ENCODE measurements at places on chromosomes 12 and 14.
A peak's percentile ranks its signal among the peaks of the same experiment; 100 is the strongest.

- DNase-seq: no peak
These were observed 56.8 kb downstream of the FOXN3 start for GRCh38 chr14:89360277-89360676.

GRCh38 chr12:12019881-12020280 lies 50.9 kb upstream of the BCL2L14 start:
- no peak for DNase-seq

DNA sequence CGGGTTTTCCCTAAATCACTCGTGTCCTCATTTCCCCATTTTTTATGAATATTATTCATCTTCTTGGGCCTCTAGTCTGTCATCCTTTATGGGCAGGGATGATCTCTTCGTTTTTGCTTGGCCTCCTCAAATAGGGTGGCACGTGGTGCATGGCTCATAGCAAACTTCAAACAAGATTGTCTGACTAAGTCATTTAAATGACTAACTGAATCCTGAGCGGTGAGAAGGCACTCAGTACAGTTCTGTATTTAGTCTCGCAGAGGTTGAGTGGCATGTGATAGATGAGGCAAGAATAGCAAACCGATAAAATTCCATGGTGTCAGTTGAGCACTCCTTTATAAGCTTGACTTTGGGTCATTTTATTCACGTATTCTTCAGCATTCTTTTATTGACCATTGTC lies 5.7 kb upstream of the JDP2 start:
- no peak for DNase-seq

DNA sequence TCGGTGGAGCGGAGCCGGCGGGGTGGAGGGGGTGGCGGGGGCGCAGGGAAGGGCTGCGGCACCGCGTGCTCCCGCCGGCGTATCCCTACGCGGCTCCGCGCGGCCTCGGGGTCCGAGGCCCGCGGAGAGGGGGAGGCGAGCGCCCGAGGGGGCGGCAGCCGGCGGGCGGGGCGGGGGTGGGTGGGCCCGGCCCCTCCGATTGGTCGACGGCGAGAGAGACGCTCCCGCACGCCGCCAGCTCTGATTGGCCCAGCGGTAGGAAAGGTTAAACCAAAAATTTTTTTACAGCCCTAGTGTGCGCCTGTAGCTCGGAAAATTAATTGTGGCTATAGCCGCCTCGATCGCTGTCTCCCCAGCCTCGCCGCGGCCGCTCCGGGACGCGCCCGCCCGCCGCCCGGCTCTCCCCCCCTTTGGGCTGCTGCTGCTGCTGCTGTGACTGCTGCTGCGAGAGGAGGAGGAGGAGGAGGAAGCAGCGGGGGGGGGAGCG lies at the start of gene FOXG1:
TSS of gene FOXG1 (plus strand) at position 319 of the 487 bp plus-strand sequence. CDS start 493 bp downstream, outside the sequence.
- DNase-seq: no peak

- DNase-seq: peak; percentile 52
These were observed 172.7 kb downstream of the CAND1 start for GRCh38 chr12:67441736-67442346.

- DNase-seq: no peak
These were observed 7.3 kb upstream of the ZNF740 start for GRCh38 chr12:53173085-53173715.

DNA sequence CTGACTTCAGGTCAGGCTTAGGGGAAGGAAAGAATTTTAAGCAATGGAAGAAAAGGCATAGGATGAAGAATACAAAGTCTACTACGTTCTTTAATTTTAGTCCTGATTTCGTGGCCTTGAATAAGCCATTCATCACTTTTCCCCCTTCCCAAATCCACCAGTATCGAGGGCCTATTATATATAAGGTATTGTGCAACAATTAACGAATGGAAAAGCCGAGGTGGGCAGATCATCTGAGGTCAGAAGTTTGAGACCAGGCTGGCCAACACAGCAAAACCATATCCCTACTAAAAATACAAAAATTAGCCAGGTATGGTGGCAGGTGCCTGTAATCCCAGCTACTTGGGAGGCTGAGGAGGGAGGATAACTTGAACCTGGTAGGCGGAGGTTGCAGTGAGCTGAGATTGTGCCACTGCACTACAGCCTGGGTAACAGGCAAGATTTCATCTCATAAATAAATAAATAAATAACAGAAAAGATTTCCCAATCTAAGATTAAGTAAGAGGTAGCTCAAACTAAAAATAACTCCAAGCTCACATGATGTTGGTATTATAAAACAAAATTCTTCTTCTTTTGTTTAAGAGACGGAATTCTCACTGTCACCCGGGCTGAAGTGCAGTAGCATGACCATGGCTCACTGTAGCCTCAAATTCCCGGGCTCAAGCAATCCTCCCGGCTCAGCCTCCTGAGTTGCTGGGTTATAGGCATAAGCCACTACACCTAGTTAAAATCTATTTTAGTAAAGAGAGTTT lies 58.3 kb upstream of the NR2C1 start:
- no peak for DNase-seq

Measured in hypothalamus (tissue), 51 donors.